ENCODE measurements at places on chromosomes 13 and 19. TPM values are rescaled to one million over a fixed set of nuclear protein-coding genes. Genes with fewer than 3 reads are reported as not detected.

LRG1 gene
- total RNA-seq = not detected

MEIS3 gene
- 14.5 TPM for total RNA-seq

KRTDAP gene
- not detected for total RNA-seq

NALCN gene
- total RNA-seq = 3.1 TPM

LSR gene
- total RNA-seq = not detected

COMP gene
- total RNA-seq = 0.63 TPM

DNA sequence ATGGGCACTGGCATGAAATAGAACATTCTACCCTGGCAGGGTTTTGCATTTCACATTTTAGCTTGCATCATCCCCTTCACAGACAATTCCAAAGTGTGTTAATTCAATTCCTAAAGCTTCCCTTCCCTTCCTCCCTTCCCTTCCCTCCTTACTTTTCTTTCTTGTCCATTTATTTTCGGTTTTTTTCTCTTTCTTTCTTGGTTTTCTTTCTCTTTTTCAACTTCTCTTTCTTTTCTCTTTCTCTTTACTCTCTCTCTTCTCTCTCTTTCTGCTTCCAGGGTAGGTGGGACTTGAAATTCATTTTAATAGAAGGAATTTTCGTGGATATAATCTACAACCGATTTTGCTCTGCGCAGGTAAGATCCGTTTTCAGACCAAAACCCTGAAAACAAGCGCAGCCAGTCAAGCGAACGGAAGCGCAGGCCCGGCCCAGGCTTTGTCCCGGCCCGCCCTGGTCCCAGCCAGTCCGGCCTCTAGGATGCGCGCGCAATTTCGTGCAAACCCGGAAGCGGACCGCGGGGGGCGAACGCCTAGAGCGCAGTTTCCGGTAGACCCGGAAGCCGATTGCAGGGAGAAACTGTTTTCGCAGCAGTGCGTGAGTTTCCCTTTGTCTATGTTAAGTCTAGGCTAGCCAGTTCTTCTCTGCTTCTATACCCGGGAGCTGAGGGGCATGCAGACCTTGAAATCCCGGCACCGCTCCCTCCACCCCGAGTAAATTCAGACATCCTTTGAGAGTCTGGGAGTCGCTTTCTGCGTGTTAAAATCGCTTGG is at the start of gene ZNF528:
TSS of gene ZNF528 (plus strand) at position 540 of the 771 bp plus-strand sequence. CDS start 4,165 bp downstream, outside the sequence.
- DNase-seq = peak; percentile 93

DNA sequence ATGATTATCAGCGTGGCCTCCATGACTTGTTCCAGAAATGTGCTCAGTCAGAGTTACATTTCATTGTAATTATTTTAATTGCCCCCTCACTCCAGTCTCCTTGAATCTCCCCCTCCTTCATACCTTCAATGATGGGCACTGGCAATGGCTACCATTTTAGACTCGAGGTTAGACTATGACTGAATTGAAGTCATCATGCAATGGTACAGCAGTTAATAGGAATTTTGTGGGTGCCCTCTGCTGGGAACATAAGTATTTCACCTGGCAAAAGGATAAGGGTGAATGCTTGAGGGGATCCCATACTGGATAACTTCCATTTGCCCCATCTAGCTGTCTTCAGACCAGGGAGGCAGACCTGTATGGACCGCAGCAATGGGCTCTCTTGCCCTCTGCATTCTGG is 32.2 kb upstream of the USP12 start:
- peak; percentile 42 for DNase-seq

GRCh38 chr13:43080199-43080598 is 56.8 kb downstream of the DNAJC15 start:
- DNase-seq = no peak

DNA sequence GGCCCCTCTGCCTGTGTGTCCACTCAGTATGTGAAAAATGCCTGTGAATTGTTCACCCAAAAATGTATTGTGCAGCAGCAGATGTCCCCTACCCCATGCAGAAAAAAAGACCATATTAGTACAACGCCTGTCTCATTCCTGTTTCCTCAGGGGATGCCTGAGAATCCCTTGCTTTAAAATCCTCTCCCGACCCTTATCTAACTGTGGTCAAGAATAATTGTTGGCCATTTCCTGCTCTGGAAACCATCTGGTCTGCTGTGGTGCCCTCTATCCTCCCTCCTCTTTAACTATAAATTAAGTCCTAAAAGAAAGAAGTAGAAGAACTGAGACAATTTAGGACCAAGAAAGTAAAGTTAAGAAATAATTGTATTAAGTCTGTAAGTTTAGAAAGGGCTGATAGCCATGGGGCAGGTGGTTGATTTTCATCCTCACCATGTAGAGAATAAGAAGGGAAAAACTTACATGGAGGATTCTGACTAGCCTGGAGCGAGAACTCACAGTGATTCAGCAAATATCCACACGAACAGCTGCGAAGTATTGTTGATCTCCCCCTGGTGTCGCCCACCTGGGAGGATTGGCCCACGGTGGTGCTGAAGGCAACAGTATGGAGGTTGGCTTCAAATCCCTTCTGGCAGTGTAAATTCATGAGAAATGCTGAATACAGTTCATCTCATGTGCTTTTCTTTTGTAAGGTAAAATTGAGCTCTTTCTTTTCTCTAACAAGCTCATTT is 85.6 kb downstream of the COL4A2 start:
- peak; percentile 84 for DNase-seq

DNA sequence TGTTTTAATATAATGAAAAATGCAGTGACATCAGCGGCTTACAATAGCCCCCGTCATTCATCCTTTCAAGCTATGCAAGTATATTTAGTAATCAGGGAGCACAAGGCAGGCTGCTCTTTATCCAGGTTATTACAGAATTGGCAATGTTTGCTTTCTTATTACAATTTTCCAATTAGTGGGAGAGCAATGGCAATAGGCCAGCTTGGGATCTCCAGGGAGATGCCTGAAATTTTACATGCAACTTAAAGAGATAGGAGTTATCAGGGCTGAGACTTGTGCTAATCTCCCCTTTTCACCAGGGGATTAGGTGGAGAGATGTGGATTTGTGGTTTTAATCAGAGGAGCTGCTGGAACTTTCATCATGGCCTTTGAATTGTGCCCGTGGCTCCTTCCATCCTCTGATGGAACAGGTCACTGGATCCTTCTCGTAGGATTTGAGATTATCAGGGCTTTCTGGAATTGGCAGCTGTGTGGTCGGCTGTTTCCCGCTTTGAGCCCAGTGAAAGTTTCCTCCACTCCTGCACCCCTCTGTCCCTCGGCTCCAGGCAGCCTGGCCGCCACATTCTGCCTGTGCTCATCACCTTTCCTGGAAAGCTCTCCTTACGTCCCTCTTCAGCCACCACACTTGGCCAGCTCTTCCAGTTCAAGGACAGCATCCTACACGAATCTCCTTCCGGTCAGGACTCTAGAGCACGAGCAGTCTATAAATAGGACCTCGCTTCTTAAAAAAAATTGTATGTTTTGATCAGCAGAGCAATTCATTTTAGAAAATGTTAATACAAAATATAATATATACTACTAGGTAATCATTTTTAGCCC is 47.0 kb downstream of the CBY2 start:
- no peak for DNase-seq

GRCh38 chr13:66210677-66211076 is 1019.5 kb downstream of the PCDH9 start:
- DNase-seq = peak; percentile 92

- DNase-seq = peak; percentile 26
Observed at GRCh38 chr13:44048326-44048725, 168.6 kb downstream of the LACC1 start.

- DNase-seq = no peak
Observed at GRCh38 chr13:33183431-33184111, 102.0 kb downstream of the STARD13 start.

GRCh38 chr19:33399745-33400681 is 26.5 kb downstream of the CEBPG start:
- no peak for DNase-seq

DNA sequence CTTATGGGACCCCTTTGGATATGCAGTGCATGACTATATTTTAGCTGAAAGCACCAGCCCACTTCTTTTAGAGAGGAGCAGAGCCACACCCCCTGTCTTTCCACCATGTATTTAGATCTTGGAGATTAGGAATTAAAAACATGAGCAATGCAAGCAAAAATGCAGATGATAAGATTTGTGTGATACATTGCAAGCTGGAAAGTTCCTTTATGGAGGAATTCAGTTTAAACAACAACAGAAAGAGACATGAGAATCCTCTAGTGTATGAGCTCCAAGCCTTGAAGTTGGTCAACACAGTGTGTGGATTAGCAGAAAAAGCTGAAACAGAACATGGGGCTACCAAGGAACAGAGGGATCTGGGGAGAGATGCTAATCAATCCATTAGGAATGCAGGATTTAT is 529.8 kb upstream of the NBEA start:
- peak; percentile 36 for DNase-seq

All from fibroblast of the aortic adventitia (primary cell).